NCI-H1417 (cell line): ENCODE measurements at places on chromosomes 3 and 15.

DNA sequence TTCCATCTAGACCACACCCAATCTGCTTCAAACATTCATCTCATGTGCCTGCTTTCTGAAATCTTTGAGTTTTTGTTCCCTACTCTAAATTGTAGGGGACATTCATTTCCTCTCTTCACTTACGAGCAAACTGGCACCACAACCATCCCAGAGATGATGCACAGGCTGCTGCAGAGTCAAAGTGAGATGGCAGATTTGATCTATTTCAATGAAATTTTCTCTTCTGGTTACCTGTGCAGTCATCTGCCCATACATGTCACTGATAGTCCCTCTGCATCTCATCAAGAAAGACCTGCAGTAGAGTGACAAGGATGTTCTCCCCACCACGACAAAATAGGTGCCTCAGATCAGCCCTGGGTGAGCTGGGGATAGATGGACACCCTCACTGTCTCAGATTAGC lies 118.2 kb upstream of the TNFAIP8L3 start:
- DNase-seq, result no peak

GRCh38 chr3:69385123-69385722 lies 665 bp downstream of the FRMD4B start:
- no peak for DNase-seq

DNA sequence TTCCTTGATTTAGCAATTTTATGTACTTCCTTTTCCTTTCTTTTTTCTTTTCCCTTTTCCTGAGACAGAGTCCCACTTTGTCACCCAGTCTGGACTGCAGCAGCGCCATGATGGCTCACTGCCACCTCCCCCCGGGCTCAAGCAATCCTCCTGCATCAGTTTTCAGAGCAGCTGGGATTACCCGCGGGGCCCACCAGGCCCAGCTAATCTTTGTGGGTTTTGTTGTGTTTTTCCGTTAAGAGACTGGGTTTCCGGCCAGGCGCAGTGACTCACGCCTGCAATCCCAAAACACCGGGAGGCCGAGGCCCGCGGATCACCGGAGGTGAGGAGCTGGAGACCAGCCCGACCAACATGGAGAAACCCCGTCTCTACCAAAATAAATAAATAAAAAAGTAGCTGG lies 17.7 kb downstream of the GOLGA8S start:
- DNase-seq, result no peak

- DNase-seq, result no peak
These were observed 441.3 kb upstream of the THBS1 start for GRCh38 chr15:39139431-39140059.

DNA sequence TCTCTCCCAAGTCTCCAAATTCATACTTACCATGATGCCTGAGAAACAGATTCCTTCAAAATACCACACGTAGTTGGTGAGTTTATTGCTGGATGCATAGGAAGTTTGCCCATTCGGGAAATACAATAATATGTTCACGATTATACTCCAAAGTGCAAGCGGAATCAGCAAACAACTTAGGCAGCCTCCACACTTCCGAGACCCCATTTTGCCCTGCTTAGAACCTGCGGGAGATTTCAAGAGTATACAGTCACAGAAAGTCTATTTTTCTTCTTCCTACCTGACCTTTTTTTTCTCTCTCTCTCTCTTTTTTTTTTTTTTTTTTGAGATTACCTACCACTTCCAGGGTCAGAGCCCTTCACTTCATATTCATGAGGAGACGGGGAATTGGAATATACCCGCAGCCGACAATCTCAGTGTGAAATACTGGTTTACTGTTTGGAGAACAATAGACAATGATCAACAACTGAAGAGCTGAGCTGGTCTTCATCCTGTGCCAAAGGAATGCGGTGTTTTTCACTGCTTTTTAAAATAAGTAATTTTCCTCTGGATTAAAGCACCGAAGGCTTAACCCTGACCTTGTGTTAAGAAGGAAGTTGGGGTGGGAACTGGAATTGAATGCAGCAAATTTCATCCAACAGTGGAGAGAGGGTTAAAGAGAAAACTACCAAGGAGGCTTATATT lies at the start of gene TM4SF18:
TM4SF18 (minus strand) TSS at position 461 of the 684 bp plus-strand sequence; CDS start at position 207, 254 bp downstream.
- DNase-seq, result no peak

DNA sequence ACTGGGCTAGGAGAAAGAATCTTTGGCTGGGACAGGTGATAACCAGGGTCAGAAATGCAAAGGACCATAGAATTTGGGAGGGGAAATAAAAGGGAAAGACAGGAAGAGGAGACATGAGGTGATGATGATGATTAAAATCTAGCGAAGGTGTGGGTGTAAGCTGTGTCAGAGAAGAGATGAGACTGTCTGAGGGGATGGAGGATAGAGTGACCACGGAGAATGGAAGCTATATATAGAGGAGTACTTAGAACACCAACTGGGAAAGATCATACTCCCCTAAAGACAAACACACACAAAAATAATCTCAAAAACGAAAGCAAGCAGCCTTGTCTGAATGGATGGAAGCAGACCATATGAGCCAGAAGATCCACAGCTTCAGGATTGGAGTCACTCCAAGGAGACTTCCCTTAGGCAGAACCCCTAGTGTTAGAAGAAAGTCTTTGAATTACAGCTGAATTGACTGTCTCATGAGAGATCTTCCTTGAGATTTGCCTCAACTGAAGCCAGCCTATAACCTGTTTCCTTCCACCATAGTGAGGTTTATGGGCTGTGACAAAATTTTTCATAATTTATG lies 115.2 kb upstream of the DAZL start:
- no peak for DNase-seq

DNA sequence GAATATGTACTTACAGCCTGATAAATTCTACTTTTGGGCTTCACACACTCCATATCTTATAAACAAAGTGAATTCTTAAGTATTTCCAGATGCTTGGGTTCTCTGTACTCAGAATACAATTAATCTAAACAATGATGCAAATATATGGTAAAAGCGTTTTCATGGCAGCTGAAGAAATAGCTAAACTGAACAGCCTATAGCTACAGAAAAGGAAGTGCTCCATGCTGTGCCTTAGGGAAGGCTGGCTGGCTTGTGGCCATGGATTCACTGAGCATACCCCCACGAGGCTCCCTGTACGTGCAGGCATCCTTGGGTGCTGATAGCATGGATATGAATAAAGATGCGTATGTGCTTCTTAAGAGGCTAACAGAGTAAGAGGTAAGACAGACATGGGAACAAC lies 264.0 kb downstream of the KLF13 start:
- no peak for DNase-seq

GRCh38 chr3:39322936-39323335 lies 6.6 kb upstream of the CCR8 start:
- no peak for DNase-seq

- no peak for DNase-seq
These were observed 16.1 kb downstream of the MAP2K1 start for GRCh38 chr15:66402761-66403284.

GRCh38 chr3:96755519-96755918 lies 58.9 kb upstream of the EPHA6 start:
- DNase-seq, result no peak

DNA sequence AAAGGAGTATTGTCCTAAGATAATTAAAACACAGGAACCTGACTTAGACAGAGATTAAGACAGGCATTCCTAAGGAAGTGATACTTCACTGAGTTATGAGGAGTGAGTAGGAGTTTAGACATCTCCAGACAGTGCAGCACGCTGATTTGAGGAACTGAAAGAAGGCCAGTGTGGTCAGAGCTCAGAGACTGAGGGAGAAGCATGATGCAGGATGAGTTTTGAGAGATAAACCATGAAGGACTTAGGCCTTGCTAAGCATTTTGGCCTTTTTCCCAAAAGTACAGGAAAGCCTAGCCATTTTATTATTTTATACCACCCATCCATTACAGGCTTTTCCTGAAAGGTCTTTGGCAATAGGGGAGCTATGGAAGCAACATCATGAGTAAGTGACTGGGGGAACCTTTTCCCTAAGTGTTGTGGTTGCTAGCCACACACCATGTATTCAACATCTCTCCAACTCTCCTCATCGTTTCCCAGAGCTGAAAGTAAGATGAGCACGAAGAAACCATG lies 375.6 kb upstream of the TPRG1 start:
- no peak for DNase-seq

DNA sequence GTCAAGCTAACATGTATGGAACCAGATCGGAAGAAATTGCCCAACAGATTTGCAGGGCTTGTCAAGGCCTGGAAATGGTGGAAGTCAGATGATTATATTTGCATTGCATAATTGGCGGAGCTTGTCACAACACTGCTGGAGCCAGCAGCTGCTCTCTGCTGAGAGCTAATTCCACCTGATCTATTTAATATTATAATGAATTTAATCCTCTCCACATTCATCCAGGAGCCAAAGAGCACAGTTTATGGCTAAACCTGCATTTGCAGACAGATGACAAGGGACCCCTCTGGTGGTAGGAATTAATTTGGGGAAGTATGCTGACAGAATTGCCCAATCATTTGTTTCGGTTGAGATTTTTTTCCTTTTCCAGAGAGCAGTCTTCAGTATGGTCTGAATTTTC lies 730.2 kb downstream of the TUSC7 start:
- DNase-seq, result peak; percentile 94

DNA sequence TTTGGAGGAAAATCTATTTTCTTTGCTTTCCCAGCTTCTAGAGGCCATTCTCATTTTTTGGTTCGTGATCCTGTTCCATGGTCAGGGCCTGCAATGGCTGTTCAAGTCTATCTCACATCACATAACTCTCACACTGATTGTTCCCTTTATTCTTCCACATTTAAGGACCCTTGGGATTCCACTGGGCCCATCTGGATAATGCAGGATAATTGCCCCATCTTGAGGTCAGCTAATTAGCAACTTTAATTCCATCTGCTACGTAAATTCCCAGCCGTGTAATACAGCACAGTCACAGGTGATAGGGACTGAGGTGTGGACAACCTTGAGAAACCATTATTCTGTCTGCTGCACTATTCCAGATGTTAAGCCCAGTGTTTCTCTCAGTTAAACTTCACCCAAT lies 311.6 kb upstream of the CNTN4 start:
- DNase-seq, result no peak

DNA sequence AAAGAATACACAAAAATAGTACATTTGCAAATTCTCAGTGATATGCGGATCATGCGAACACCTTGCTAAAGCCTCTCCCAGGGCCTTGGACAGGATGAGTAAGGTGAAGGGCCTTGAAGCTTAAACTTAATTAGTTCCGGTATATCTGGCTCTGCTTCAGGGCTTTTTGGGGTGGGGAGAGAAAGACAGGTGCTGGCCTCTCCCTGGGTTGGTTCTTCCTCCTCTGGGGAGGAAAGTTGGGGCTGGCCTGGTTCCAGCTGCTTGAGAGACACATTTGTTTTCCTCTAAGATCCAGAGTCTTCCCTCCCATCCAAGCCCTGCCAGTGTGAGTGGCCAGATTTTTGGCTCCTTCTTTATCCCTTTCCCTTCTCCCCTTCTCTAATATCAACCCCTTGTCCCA lies 64.7 kb upstream of the EPHB3 start:
- DNase-seq, result peak; percentile 45

- no peak for DNase-seq
These were observed 297.6 kb downstream of the VPS13C start for GRCh38 chr15:61762676-61763075.

GRCh38 chr3:58353722-58354553 lies 21.2 kb downstream of the PXK start:
- DNase-seq, result no peak

- no peak for DNase-seq
These were observed 151.4 kb downstream of the TIGIT start for GRCh38 chr3:114445233-114445632.

DNA sequence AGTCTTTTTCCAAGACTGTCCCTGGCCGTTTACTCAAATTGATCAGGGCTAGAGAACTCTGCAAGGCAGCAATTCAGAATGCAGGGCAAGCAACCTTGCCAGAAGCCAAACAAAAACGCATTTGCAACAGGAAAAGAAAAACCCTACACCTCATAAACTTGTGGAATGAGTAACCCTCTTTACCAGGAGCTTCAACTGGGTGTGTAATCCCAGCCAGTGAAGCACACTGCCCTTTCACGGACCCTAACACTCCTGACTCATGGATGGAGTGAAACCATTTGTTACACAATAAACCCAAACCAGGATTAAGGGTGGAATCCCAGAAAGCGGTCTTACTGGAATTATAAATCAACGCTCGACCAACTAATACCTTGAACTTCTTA lies 14.8 kb upstream of the LDHAL6B start:
- DNase-seq, result no peak

GRCh38 chr15:71109130-71109529 lies 6.1 kb upstream of the THSD4 start:
- peak; percentile 6 for DNase-seq

GRCh38 chr15:48631176-48631770 lies 14.2 kb downstream of the FBN1 start:
- no peak for DNase-seq

- no peak for DNase-seq
These were observed 124.1 kb upstream of the DLG1 start for GRCh38 chr3:197422506-197422905.

DNA sequence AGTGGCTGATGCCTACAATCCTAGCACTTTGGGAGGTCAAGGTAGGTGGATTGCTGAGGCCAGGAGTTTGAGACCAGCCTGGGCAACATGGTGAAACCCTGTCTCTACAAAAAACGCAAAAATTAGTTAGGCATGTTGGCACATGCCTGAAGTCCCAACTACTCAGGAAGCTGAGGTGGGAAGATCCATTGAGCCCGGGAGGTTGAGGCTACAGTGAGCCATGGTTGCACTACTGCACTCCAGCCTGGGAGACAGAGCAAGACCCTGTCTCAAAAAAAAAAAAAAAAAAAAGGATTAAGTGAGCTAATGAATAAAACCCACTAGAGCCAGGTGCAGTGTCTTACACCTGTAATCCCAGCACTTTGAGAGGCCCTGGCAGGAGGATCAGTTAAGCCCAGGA lies 6.7 kb upstream of the SEC11A start:
- no peak for DNase-seq

- no peak for DNase-seq
These were observed 45.8 kb downstream of the SMAD3 start for GRCh38 chr15:67110958-67111864.

DNA sequence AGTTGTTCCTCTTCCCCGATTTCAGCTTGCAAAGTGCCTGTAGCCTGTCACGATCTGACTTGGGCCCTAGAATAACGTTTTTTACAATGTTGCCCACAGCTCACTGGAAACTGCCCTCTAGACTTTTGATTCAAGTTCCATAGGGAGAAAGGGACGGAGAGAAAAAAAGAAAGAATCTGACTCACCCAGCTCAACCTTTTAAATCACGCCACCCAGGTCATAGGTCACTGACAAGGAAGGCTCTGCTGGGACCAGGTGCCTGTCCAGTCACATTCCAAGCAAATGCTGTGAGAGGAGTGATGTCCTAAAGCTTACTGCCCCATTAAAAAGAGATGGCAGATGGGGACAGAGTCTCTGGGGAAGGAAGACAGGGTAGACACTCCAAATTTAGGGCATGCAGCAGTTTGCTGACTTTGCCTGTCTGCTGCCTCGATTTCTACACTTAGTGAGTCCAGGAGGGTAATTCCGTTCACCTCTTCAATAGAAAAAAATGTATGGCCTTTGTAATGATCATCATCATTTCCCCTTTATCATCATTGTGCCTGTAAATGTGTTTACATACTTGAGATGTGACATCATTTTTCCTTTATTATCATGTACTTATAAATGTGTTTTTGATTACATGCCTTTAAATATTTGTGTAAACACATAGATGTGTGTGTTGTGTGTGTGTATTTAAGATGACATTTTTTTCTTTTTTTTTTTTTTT lies 8.4 kb upstream of the MYO1E start:
- DNase-seq, result no peak

GRCh38 chr3:115616461-115616860 lies 6.8 kb upstream of the GAP43 start:
- DNase-seq, result no peak

GRCh38 chr3:69197455-69197854 lies 75.1 kb upstream of the LMOD3 start:
- DNase-seq, result no peak

- DNase-seq, result no peak
These were observed 134.6 kb downstream of the LRRC28 start for GRCh38 chr15:99385865-99386264.

- peak; percentile 83 for DNase-seq
These were observed 435.8 kb upstream of the EPHA3 start for GRCh38 chr3:88671573-88671972.
